CD4-positive, CD25-positive, alpha-beta regulatory T cell (primary cell): ENCODE measurements at places on chromosomes 2 and 18. TPM values are rescaled to one million over a fixed set of nuclear protein-coding genes. Genes with fewer than 3 reads are reported as not detected.

GRCh38 chr2:170092436-170093060, 85.4 kb upstream of the MYO3B start:
- no peak overlapping the region for H3K27ac ChIP-seq
- no peaks in the 10 kb centered on the region for H3K4me1 ChIP-seq

Gene EIF2AK2
- 40.9 TPM for total RNA-seq

- H3K36me3 ChIP-seq = no peaks in the 10 kb centered on the region
- no peak for DNase-seq
- H3K4me3 ChIP-seq = no peak overlapping the region
- no peak overlapping the region for H3K27ac ChIP-seq
These were observed 142.1 kb downstream of the ARHGAP28 start for GRCh38 chr18:6871566-6871965.

GRCh38 chr2:101132202-101132601, 19.0 kb downstream of the TBC1D8 start:
- no peaks in the 10 kb centered on the region for H3K27me3 ChIP-seq
- H3K27ac ChIP-seq = no peak overlapping the region
- no peaks in the 10 kb centered on the region for H3K36me3 ChIP-seq

Gene ABCG8
- not detected for total RNA-seq

Gene AQP12B
- total RNA-seq = not detected

- peaks cover 32% of the 10 kb centered on the region for H3K4me1 ChIP-seq
- H3K36me3 ChIP-seq = no peaks in the 10 kb centered on the region
- no peak overlapping the region for H3K27ac ChIP-seq
- no peaks in the 10 kb centered on the region for H3K27me3 ChIP-seq
- no peak for DNase-seq
These were observed 368.7 kb upstream of the ID2 start for GRCh38 chr2:8312861-8313830.

DNA sequence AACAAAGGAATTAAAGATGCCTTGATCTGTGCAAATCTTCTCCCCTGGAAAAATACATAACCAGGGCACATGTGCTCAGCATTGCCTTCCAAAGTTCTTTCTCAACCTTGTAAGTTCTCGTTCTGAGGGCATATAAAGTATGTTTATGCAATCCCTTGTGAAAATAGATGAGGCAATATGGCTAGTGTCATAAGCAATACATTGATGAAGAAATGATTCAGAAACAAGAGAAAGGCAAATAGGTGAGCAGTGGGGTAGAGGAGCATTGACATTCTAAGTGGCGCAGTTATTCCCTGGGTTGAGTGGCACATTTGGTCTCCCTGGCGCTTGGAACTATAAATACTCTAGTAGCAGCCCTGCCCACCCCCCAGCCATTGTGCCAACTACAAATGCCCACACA, 57.4 kb upstream of the PGAP1 start:
- no peak overlapping the region for H3K4me3 ChIP-seq
- DNase-seq = no peak
- peaks cover 10% of the 10 kb centered on the region for H3K4me1 ChIP-seq
- H3K27ac ChIP-seq = no peak overlapping the region
- H3K27me3 ChIP-seq = no peaks in the 10 kb centered on the region

- no peaks in the 10 kb centered on the region for H3K36me3 ChIP-seq
- peaks cover 2% of the 10 kb centered on the region for H3K27me3 ChIP-seq
- H3K27ac ChIP-seq = no peak overlapping the region
- DNase-seq = no peak
- H3K4me1 ChIP-seq = no peaks in the 10 kb centered on the region
These were observed 42.5 kb downstream of the ALK start for GRCh38 chr2:29878898-29879297.

DNA sequence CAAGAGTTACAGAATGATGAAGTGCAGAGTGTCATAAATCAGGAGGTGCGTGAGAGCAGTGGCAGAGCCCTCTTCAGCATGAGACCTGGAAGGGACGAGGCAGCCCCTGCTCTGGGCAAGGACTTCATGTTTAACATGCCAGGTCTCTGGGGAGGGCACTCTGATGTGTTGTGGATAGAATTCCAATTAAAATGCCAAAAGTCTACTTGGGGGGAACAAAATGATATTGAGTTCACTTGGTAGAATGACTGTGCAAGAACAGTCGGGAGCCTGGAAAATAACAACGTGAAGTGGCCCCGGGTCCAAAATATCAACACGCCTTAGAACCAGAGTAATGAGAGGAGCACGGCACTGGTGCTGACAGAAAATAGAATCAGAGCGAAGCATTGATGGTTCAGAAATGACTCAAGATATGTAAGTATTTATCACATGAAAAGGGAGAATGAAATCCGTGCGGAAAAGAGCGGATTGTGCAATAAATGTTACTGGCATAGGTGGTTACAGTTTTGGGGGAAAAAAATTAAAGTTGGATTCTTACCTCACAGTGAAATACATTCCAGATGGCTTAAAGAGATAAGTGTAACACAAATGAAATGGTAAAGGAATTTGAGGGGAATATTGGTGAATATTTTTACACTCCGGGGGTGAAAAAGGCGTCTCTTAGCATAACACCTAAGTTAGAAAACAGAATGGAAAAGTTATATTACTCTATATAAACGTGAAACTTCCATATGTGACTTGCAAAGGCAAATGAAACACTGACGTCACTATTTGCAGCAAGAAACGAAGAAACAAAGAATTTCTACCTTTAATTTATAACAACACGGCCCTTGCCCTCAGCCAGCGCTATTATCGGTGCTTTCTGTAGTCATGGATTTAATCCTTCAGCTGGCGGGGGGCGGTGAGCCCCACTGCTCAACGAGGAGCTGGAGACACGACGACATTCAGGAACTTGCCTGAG, 159.4 kb upstream of the TWIST2 start:
- H3K4me3 ChIP-seq = no peak overlapping the region
- peaks cover 2% of the 10 kb centered on the region for H3K27me3 ChIP-seq
- H3K36me3 ChIP-seq = no peaks in the 10 kb centered on the region
- no peak for DNase-seq

DNA sequence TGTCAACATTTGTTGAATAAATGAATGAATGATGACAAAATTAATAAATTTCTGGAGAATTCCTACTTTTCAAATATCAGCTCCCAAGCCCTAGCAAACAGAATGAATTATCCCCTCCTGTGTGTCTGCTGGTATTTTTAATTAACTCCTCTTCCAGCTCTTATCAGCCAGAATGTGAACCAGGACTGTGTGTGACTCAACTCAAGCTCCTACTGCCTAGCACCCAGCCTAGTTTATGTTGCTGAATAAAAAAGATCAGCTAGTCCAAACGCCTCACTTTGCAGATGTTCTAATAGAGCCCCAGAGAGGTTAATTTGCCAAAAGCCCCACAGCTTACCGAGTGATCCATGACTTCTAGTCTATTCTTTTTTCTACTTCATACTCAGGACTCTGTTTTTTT, 50.3 kb downstream of the RABL2A start:
- DNase-seq = no peak
- H3K36me3 ChIP-seq = no peaks in the 10 kb centered on the region
- peaks cover 2% of the 10 kb centered on the region for H3K27me3 ChIP-seq
- H3K4me3 ChIP-seq = no peak overlapping the region
- no peaks in the 10 kb centered on the region for H3K4me1 ChIP-seq

DNA sequence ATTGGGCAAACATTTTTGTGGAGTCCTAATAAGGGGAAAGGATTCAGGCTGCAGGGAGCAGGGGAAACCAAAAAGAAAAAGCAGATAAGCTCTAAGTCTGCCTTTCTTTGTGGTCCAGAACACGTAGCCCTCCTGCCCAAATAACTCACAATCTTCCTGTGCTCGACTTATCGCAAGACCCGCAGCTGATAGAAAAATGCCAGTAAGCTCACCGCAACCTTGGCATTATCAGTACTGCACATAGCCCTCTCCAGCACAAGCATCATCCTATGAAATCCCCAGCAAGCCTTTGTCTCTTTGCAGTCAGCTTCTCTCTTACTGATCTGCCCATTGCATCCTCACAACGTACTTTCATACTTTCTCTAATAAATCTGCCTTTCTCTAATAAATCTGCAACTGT, 202.4 kb upstream of the HNRNPA3 start:
- H3K4me1 ChIP-seq = no peaks in the 10 kb centered on the region
- H3K4me3 ChIP-seq = no peak overlapping the region
- no peak overlapping the region for H3K27ac ChIP-seq
- H3K27me3 ChIP-seq = peaks cover 9% of the 10 kb centered on the region
- no peak for DNase-seq
